ENCODE measurements at places on chromosomes 7 and 10.

- DNase-seq: no peak
Measured at GRCh38 chr7:20597339-20597738, 18.1 kb upstream of the ABCB5 start.

- DNase-seq: no peak
Measured at GRCh38 chr7:91347290-91347689, 83.1 kb downstream of the FZD1 start.

DNA sequence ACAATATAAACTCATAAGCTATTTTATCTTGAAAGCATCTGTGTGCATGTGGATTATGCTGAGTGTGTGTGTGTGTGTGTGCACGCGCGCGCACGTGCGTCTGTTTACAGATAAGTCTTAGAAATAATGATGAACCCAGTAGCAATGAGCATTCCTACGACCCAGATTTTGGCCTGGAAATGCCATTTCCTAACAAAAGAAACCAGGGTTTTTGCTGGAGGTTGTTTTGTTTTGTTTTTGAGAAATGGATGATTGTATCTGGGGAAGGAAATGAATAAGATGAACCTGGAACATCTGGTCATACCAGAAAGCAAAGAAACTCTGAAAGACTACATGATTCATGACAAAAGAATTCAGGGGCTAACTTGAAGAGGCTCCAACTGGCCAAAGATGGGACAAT lies 22.1 kb upstream of the LMOD2 start:
- no peak for DNase-seq

DNA sequence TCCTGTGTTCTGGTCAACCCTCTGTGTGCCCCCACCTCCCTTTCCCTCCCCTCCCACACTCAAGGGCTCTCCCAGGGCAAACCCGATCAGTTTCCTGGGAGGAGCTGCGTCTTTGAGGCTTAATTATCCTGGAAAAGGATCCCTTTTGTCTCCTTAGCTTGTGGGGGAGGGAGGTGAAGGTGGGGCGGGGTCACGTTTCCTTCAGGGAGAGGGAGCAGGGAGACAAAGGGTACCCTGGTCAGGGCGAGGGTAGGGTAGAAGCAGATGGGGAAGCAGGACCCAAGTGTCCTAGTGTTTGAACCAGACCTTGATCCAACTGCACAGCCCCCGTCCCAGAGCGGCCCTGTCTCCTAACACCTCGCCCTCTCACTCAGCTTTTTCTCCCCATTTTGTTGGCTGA lies 90.1 kb downstream of the HIF1AN start:
- DNase-seq: no peak

- DNase-seq: no peak
Measured at GRCh38 chr10:116787053-116787659, 44.8 kb upstream of the HSPA12A start.

DNA sequence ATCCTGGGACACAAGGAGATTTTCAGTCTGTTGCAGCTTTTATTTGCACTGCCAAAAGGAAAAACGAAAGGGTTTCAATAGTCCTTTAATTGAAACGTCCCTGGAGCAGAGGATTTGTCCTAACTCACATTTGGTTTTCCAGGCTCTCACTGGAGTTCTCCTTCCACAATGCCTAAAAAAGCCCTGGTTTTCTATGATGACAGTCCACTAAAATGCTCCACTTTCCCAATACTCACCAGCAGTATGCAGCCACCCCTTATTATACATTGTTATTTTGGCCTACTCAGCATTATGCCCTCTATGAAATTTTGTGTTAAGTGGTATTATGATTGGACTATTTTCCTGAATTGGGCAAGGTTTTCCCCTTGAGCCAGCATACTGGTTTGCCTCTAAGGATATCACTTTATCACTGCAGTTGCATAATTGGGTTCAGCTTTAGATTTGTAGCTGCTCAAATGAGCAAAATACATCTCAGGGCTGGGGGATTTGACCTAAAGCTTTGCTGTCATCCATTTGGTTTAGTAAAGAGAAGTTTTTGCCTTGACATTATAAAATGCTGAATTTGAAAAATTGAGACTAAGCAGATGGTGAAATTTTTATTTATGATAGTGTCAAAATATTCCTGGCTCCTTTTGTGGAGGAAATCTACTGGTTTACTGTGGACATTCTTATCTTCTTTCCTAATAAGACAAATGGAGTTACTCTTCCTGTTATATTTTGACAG lies 239.2 kb downstream of the RNLS start:
- DNase-seq: no peak

- no peak for DNase-seq
Measured at GRCh38 chr7:155847821-155848435, 35.7 kb upstream of the SHH start.

DNA sequence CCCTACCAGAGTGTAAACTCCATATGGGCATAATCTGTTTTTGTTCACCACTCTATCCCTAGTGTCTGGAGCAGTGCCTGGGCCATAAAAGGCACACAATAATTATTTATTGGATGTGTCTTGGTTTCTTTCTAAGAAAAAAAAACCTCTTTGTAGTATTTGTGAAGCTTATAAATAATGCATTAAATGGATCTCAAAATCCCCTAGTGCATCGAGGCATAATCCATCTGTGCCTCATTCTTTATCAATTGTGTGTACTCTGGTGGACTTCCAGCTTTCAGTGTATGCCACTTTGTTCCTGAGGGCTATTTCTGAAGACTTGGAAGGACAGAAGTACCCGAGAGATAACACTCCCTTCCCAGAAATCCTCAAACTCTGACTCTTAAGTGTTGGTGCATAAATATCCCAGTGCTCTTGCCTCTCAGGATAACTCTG lies 255.0 kb upstream of the PHYHIPL start:
- no peak for DNase-seq

- DNase-seq: no peak
Measured at GRCh38 chr7:32059289-32060011, 10.8 kb downstream of the PDE1C start.

DNA sequence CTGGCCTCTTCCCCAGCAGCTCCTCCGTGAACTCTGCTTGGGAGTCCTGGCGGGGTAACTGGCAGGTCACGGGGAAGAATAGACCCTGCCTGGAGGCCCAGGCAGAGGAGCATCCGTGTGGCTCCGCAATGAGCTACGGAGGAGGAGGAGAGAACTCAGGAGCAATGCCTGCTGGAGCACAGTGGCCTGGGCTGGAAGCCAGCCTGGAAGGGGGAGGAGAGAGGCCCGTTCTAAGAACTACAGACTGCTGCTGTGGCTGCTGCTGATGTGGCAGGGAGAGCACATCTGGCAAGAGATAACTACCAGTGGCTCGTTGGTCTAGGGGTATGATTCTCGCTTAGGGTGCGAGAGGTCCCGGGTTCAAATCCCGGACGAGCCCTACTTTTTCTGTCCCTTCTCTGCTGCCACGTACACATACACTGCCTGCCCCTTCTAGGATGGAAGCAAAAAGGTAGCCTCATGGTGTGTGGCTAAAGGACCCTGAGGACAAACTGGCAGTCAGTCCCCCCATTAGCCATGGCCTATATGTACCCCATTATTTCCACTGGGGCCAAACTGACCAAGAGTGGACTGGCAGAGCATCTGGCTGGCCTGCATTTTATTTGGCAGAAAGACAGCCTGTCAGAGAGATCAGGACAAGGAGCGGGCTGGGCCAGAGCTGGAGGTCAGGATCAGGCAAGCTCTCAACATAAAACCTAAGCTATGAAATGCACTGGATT lies 7.7 kb upstream of the OPN1SW start:
- DNase-seq: no peak

DNA sequence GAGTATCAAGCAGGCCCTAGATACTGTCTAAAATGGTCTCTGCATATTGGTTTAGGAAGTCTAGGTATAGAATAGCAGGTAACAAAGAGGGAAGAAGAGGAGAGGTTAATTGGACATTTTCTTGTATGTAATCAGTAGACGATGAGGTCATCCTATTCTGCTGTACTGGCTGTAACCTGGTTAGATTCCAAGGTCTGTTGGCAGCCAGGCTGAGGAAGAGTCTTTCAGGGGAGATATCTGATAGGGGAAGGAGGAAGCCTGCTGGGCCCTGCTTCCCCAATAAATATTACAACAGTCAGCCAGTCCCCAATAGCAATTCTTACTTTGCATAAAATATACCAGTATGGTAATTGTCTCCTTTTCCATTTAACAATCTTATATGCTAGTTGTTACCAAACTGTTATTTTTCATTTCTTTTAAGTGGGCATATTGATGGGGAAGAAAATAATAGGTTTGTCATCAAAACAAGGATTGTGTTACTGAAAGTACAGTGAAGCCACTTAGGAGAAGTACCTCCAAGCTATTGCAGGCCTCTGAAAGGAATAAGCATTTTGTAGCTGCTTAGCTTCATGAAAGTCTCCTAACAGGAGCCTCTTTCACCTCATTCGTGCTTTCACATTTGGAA lies 186.4 kb downstream of the LRRC4 start:
- DNase-seq: peak; percentile 3

DNA sequence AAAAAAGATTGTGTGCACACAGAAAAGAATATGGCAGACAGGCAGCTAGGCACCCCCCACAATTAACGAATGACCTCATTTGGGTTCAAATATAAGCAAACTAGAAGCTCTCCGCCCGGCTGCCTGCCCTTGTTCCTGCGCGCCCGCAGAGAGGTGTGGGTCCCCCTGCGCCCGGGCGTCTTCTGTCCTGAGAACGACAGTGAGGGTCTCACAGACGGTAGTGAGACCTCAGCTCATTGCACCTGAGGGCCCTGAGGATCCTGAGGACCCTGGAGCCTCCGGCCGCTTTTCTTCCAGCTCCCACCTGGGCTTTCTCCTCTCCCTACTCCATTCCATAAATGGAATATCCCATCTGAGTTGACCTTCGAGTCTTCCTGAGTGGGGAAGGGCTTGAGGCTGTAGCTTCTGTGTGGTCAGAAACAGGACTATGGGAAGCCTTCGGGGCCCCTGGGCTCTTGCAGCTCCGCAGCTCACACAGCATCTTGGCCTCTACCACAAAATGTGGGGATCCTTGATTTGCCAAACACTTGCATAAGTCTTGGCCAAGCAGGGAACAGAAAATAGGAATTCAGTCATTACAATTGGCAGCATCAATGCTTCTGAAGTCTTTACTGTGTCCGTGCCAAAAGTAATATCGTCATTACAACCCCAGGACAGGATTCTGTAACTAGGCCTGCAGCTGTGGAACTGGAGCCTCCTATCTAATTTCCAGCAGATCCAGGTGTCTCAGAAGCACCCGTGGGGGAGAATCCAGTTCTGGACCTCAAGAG lies 43.8 kb downstream of the JAKMIP3 start:
- no peak for DNase-seq

DNA sequence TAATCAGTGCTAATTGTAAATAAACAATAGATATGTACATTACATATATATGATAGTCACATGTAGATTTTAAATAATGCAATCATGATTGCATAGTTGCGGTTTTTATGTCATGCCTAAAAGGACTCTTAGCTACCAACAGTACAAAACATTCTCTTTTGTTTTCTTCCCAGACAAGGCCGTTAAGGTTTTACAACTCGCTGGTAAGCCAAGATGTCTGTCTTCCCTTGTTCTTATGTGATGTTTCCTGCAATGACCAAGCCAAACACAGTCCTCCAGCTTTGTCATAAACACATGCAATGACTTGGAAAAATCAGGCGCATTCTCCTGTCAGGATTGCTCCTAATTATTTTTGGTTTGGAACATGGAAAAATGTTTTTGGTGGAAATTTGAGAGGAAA lies 192.3 kb upstream of the GLI3 start:
- no peak for DNase-seq

GRCh38 chr7:134464496-134464895 lies 5.6 kb upstream of the AKR1B1 start:
- DNase-seq: no peak

DNA sequence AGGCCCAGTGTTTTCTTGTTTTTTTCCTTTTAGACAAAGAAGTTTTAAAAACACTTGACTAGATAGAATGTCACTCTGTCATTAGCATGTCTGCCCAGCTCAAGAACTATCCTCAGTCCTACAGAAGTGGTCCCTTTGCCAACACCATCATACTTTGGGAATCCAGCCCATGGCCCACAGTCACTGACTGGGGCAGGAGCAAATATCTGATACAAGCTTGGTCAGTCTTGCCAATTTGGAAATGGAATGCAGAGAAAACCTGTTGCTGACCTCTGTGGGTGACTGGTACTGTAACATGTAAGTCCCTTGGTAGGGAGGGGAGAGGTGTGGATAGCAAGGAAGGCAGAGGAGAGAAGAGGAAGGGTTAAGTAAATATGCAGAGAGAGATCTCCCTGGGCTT lies 47.8 kb downstream of the IPMK start:
- DNase-seq: no peak

DNA sequence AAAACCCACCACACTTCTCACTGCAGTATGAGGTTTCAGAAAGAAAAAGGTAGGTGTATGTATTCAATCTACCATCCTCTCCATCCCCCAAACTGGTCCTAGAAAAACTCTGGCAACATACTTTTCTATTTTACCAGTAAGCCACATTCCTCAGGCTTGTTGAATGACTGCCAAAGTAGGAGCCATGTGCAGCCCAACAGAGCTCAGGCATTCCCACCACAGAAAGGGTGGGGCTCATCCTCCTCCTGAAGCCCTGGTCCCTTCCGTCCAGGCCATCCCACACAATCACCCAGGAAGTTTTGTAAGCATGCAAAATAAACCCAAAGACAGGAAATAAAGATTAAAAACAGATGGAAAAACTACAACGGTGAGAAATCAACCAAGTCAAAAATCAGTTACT lies 57.2 kb downstream of the MAD1L1 start:
- DNase-seq: no peak

DNA sequence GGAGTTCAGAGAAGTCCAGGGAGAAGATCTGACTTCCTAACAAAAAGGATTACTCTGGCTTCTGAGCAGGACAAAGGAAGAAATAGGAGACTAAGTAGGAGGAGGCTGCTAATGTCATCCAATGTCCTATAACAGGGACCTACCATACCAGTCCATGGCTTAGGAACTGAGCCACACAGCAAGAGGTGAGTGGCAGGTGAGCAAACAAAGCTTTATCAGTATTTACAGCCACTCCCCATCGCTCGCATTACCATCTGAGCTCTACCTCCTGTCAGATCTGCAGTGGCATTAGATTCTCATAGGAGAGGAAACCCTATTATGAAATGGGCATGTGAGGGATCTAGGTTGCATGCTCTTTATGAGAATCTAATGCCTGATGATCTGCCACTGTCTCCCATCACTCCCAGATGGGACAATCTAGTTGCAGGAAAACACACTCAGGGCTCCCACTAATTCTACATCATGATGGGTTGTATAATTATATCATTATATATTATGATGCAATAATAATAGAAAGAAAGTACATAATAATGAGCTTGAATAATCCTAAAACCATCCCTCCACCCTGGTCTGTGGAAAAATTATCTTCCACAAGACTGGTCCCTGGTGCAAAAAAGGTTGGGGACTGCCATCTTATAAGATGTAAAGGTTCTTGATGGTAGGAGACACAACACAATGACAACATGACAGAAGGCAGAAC lies 487.4 kb downstream of the PLXDC2 start:
- no peak for DNase-seq

DNA sequence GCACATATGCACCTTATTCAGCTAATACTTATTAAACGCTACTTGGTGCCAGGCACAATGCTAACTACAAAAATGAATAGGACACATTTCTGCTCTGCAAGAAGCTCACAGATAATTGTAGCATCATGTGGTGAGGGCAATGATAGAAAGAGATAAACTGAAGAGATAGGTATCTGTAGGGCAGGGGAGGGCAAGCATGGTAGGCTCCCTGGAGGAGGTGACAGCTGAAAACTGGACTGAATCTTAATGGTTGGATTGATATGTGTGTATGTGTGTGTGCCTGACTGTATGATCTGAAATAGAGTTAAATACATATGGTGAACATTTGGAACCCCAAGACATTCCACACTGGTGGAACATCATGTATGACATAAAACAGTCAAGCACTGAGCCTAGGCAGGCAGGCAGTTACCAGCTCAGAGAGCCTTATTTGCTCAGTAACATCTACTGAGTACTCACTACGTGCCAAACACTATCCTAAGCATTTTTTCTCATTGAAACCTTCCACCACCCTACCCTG lies 4.8 kb upstream of the CEP55 start:
- DNase-seq: no peak
